Gastroesophageal sphincter (tissue), 4 donors: ENCODE measurements at places on chromosomes 13 and 19. TPM values are rescaled to one million over a fixed set of nuclear protein-coding genes. Genes with fewer than 3 reads are reported as not detected.

GRCh38 chr19:48443731-48444128 is 2.1 kb upstream of the GRWD1 start:
- ATAC-seq = no peak

LGALS14 gene
- not detected for total RNA-seq

DNA sequence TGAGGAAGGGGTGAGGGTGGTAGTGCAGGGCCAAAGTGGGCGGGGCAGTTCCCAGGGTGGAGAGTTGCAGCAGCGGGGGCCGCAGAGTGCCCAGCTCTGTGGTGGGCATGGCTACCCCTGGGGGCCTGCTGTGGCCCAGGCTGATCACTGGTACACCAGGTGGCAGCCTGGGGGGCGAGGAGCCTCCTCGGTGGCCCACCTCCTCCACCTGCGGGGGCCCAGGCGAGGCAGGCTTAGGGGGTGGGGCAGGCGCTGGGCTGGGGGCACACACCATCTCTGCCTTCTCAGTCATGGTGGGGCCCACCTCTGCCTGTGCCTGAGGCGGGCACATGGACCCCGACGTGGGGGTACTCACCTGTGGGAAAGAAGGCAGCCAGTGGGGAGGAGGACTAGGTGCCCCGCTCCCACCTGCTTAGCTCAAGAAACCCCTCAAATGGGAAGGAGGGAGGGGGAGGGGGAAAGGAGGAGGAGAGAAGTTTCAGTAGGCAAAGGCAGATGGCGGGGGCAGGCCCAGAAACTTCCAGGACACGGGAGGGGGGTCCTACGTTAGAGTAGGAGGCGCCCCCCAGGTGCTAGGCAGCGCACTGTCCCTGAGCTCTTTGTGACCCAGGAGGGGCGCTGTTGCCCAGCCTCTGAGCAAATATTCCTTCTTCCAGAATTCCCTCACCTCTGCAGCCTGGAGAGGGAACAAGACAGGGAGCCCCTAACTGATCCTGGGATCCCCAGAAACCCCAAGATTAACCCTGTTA is 1.6 kb downstream of the LYL1 start:
- ATAC-seq = no peak

DNA sequence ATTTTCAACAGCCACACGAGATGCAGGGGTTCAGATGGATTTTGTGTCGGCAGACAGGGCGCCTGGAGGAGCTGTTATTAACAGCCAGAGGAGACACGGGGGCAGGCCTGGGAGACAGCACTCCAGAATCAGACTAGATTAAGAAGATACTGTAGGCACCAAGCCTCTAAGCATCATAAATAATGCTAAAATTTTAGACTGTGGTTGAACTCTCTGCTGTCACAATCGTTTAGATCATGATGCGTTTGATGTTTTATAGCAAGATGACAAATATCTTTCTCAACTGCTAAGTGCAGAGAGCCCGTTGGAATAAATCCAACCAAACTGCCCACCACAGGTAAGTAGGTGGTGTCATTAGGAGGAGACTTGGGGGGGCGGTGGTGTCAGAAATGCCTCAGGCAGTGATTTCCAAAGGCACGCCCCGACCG is 63.9 kb downstream of the CEBPG start:
- ATAC-seq = no peak
